ENCODE measurements at places on chromosomes 6 and 20.

- DNase-seq = no peak
Observed at GRCh38 chr6:168545428-168545827, 104.4 kb downstream of the SMOC2 start.

DNA sequence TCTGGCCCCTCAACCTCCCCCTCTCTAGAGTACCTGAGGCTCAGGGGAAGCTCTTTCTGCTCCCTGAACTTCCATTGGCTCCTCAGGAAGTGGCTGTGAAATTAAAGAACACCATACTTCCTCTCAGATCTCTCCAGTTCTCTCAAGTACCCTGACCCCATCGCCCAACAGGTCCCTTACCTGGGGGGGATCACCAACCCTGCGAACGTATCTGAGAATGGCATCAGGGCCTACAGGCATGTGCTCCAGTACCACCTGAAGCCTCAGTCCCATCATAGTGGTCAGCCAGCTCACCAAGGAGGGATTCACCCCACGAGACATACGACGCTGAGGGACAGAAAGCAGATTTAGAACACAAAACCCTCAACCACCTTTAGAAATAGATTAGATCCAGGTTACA lies 11.8 kb downstream of the BAG6 start:
- no peak for DNase-seq

GRCh38 chr6:15474196-15474595 lies 188.6 kb downstream of the DTNBP1 start:
- DNase-seq = no peak

- no peak for DNase-seq
Observed at GRCh38 chr6:30960907-30961673, 20.3 kb downstream of the MUCL3 start.

GRCh38 chr6:44603044-44603686 lies 215.7 kb downstream of the CDC5L start:
- no peak for DNase-seq

DNA sequence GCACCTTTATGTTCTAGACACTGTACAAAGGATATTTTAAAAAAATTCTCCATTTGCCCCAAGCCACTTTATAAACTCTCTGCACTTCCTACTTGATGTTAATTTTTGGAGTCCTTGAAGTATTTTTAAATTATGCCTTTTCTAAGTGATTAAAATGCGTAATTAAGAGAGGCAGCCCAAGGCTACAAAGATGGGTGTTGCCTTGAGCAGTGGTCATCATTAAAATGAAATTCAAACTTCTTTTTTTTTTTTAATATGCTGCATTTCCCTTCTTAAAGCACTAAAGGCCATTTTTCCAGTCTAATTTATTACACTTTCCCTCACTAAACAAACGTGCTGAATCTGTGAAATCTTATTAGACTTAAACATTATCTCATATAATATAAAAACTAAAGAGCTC lies 102.4 kb downstream of the IMPG1 start:
- no peak for DNase-seq

DNA sequence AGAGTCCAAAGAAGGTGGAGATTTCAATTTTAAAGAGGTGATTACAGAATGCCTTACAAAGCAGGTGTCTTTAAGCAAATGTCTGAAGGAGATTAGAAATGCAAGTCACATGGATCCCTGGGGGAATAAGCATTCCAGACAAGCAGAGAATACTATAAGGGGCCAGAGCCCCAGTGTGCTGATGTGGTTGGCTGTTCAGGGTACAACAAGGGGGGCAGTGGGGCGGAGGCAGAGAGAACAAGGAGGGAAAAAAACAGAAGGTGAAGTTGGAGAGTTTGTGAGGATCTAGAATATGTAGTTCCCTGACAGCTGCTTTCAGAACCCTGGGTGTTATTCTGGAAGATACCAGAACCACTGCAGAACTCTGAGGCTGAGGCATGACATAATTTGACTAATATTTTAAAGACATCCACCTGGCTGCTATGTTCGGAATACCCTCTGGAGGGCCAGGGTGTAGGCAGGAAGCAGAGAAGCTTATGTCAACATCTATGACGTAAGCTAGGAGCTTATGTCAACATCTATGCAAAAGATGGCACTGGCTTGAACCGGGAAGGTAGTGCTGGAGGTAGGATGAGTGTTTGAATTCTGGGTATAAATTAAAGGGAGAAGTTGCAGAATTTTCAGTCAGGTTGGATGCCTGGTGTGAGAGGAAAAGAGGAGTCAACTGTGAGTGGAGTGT lies 276.3 kb upstream of the AGPAT4 start:
- no peak for DNase-seq
